Stomach (tissue), 19 donors: ENCODE measurements at places on chromosomes 5 and 9. TPM values are rescaled to one million over a fixed set of nuclear protein-coding genes. Genes with fewer than 3 reads are reported as not detected.

DNA sequence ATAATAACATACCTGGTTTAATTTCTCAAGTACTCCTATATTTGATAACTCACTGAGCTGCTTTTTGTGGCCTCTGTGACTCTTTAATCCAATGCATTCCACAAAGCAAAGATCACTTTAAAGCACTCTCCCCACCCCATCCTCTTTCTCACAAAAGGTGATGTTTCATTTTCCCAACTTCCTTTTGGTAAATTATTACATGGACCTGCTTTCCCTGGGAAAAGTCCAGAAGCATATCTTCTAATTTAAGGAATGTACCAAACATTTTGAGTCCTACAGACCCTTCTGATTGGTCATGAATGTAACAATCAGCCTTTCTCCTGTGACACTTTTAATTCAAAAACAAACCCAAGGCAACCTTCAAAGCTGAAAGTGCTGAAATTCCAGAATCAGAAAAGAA lies 71.1 kb downstream of the MLLT3 start:
- peak; percentile 39 for DNase-seq

- DNase-seq = no peak
These were observed 677.7 kb upstream of the MEF2C start for GRCh38 chr5:89560696-89561095.

GRCh38 chr9:133405508-133406438 lies 12.0 kb downstream of the REXO4 start:
- no peak for DNase-seq

LCN9 gene
- polyA plus RNA-seq = not detected

GRCh38 chr5:123735384-123735783 lies 223.4 kb downstream of the CSNK1G3 start:
- DNase-seq = no peak

DNA sequence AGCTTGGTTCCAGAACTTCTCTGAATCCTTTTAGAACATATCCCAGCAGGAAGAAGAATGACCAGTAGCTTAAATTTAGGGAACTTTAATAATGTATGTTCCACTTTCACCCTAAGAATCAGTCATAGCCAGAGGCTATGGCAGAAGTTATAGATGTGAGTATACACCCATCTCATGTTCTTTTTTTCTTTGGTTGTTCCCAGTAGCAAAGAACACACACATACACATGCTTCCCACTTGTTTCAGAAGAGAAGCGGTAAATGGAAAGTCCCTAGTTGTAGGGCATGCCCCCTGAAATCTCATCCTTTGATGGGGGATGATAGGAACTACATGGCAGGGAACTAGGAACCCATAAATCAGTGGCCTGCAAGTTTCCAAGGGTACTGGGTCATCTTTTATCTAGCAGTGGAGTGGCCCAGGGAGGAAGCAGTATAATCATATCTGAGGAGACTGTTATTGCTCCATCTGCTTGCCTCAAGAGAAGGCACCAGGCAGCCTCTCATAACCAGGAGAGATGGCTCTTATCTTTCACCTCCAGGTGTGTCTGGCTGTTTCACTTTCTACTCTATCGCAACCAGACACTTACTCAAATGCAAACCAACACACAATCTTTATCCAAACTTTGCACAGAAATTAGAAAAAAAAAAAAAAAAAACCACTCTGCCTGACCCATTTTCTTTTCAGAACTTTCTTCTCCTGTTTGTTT lies 109.5 kb downstream of the SNCAIP start:
- DNase-seq = no peak

- DNase-seq = no peak
These were observed 51.7 kb upstream of the LRRTM2 start for GRCh38 chr5:138926688-138927448.

SOX30 gene
- not detected for polyA plus RNA-seq

DNA sequence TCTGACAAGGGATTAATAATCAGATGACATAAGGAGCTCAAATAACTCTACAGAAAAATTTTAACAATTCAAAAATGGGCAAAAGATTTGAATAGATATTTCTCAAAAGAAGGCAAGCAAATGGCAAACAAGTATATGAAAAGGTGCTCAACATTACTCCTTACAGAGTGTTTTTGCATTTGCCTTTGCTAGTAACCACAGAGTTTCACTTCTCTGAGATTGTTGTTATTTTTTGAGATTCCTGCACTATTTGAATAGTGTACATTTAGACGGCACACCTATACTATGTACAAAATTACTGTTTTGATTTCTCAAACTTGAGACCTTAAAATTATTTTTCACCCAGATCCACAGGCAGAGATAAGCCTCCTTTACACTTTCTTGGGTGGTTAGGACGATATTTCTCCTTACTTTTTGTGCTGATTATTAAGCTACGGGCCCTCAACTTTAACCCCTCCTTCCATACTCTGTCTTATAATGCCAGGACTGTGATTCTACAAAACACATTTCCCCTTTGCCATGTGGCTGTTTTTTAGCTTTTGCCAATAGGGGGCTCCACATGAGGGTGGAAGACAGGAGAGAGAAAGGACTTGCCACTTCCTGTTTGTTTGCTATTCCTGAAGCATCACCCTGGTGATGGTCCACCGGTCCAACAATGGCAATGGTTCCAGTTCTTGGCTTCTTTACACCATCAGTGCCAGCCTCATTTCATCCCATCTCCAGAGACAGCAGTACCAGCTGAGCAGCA lies 65.0 kb upstream of the DAP start:
- DNase-seq = no peak

DNA sequence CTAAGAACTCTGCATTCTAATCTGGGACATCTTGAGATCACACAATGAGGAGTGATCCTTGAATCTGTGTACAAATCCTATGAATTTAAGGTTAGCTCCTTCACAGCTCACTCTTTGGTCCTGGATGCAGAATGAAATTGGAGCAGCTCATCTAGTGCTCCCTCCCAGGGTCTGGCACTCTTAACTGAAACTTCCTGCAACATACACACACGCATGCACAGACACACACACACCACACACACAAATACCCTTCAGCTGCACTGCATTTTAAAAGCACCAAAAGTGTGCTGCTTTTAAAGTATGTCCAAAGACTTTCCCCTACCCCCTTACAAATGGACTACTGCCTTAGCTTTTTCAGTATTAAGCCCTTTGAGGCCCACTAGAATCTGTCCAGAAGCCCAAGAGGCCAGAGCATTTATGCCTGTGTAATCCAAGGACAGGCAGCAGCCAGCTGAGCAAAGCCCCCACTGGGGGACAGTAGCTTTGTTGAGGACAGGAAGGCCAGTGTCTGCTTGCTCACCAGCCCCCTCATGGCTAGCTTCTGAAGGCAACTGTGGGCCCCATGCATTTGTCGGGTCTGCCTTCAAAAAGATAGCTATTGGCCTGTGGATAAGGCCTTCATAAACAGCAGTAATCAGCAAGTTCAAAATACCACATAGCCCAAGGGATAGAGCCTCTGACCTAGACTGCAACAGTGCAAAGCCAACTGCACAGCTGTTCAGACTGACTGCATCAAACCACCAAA lies 43.6 kb downstream of the CDO1 start:
- DNase-seq = no peak

PCDHGA3 gene
- 0.08 TPM for polyA plus RNA-seq

DNA sequence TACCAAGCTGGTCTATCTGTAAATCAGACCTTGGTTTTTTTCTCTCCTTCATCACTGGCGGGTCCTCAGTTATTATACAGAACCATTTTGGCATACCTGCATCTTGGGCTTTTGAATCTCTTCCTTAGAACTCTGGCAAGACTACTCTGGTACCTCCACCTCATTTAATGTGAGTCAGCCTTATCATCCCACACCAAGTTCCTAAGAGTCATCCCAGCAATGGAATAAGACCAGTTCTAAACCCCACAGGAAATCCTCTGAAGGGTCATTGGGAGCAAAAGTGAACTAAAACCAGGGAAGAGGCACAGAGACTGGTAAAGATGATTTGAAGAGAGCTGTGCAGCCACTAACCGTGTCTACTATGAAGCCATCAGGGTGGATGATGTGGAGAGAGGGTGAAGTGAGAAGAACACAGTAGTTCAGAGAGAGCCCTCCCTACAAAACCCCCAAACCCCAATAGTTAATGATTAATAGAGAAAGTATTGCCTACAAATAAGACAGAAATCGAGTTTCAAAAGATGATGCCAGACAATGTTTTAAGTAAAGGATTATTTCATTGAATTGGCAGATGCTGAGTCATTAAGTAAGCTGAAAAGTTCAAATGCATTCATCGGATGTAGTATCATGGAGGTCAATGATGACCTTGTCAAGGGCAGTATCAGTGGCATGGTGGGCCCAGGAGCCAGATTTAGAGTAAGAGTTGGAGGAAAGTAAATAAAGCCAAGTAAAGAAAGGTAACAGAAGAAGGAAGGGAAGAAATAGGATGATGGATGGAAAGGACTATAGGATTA lies 85.4 kb downstream of the PCSK1 start:
- DNase-seq = no peak

DNA sequence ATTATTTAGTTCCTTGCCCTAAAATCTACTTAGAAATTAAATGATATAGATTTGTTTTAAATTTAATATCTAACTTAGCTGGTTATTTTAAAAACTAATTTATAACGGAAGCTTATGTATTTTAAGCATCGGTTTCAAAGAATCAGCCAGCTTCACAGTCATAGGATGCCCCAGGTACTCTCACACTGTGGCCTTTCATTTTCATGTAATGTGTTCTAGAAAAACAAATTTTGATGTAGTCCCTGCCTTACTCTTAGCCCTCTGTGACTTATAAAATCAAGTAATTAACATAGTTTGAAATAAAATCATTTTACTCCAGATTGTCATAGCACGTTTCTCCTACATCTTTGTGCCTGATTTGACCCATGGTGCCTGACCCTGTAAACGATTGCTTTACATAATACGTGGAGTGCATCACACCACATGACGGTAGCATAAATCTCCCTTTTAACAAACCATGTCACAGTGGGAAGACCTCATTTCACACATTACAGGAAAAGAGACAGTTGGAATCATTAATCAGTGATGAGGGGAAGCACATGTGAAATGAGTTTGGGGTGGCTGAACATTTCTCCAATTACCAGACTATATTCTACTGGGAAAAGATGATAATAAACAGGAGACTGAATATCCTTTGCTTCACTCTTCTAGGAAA lies 731.5 kb upstream of the CDH9 start:
- no peak for DNase-seq

DNA sequence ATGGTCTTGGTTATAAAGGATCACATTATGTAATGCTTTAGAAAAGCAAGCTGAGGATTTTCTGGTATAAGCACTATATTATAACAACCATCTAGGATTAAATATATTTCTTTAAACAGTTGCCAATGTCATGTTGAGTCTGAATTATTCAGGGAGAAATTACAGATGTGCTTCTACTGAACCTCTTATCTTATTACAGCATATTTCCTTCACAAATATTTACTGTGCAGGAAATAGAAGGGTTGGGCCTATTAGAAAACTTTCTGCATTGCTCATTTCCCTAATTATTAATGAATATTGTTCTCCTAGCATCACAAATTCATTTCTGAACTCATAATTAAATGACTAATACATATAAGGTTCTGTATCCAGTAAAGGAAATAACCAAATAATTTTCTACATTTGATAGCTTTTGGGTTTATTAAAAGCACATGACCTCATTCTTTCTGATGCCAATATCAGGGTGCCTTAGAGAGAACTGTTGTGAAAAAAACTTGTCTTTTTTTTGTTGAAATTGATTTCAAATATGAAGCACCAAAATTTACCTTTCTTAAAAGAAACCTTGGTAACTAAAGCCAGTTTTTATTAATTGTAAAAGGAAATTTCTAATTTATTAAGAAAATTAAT lies 476.8 kb upstream of the PTGER4 start:
- DNase-seq = no peak
